ENCODE measurements at places on chromosomes 13 and 19. TPM values are rescaled to one million over a fixed set of nuclear protein-coding genes. Genes with fewer than 3 reads are reported as not detected.

DNA sequence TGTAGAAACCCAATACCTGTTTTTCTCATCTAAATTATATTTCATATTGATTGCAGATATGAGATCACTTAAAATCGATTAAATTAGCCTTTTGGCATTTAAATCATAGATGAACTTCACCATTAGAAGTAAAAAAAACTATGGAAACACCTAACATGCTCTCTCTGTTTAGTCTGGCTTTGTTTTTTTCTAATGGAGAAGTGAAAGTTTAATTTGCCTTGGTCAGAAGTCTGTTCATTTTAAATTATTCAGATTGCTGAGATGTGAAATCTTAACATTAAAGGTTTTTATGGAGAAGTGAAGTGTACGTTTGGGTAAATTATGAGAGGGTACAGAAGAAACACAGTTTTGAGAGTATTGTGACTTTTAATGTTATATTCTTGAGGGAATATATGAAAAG, 6.7 kb downstream of the SUGT1 start:
- DNase-seq, result no peak

- no peak for DNase-seq
Measured at GRCh38 chr19:39150235-39150634, 24.6 kb downstream of the PAK4 start.

The IZUMO2 gene
- not detected for total RNA-seq

DNA sequence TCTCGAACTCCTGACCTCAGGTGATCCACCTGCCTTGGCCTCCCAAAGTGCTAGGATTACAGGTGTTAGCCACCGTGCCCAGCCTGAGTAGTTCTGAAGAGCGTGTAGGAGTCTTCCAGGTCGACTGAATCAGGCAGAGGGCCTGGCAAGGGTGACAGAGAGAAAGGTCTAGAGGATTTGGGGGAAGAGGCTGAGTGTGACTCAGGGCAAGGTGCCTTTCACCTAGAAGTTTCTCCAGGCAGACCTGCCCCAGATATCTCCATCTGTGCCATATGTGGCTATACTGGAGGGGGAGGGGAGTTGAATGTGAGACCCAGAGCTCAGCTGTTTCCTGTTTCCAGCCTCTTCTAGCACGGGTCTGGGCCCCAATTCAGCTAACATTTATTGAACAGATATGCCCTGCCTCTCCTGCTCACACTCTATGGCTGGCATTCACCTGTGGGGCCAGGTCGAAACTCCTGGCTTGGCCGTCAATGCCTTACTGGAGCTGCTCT, 1.3 kb downstream of the CCDC159 start:
- DNase-seq, result peak; percentile 55

The IL4I1 gene
- 0.29 TPM for total RNA-seq

GRCh38 chr19:42505066-42505465, 23.2 kb downstream of the CEACAM1 start:
- DNase-seq, result no peak

DNA sequence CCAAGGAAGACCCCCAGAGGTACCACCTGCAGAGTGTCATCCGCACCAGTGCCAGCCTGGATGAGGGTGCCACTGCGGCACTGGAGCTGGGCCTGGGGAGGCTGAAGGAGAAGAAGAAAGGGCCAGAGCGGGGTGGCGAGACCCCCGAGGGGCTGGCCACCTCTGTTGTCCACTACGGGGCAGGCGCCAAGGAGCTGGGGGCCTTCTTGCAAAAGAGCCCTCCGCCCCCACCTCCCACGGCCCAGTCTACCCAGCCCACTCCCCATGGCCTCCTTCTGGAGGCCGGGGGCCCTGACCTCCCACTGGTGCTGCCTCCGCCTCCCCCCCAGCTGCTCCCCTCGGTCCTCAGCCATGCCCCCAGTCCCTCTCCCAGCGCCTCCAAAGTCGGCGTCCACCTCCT, 5.4 kb downstream of the PRR12 start:
- DNase-seq, result no peak

The GRK1 gene
- total RNA-seq, result not detected

GRCh38 chr13:93305886-93306285, 79.3 kb downstream of the GPC6 start:
- peak; percentile 9 for DNase-seq

GRCh38 chr19:46009530-46010510, 13.0 kb downstream of the PGLYRP1 start:
- DNase-seq, result peak; percentile 71

DNA sequence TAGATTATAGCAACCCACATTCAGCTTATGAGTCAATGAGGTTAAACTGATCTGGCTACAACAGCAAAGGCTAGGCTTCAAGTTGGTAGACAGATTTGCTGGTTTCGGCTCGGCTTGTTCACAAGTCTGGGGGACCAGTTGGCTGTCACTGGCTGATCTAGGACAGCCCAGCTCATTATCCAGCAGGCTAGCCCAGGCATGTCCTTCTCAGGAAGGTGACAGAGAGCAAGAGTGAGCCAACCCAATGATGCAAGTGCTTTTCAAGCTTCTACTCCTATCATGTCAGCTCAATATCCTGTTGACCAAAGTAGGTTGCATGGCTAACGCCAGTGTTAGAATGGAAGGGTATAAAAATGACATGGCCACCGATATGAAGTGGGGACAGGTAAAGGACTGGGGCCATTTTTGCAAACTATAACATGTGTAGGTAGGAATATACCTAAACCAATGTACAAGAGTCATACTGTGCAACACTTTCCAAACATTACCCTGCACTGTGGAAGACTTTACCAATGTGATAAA, 220.9 kb upstream of the SOX21 start:
- no peak for DNase-seq

The OR10H1 gene
- not detected for total RNA-seq

DNA sequence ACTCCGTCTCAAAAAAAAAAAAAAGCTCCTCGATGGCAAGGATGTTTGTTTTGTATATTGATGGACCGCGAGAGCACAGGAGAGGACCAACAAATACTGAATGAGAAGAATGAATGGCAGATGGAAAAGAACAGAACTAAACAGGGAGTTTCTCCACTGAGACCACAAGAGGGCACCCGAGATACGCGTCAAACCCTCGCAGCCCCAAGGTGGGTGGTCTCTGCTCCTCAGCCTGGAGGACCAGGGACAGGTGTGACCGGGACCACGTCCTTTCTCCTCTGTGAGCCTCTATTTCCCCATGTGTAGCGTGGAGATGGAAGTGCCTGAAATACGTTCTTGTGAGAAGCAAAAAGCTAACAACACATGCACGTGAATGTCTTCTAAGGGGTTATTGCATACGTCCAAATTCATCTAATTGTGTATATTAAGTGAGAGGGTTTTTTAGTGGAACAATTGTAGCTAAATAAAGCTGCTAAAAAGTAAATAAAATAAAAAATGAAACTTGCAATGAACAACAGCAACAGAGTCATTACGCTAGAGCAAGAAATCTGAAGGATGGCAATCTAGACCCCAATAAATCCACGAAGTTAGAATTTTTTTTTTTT, 8.3 kb upstream of the CDC42EP5 start:
- peak; percentile 60 for DNase-seq

GRCh38 chr19:39599116-39599515, 3.2 kb upstream of the LGALS13 start:
- peak; percentile 24 for DNase-seq

GRCh38 chr13:52428295-52428694, 22.1 kb downstream of the VPS36 start:
- DNase-seq, result peak; percentile 22

DNA sequence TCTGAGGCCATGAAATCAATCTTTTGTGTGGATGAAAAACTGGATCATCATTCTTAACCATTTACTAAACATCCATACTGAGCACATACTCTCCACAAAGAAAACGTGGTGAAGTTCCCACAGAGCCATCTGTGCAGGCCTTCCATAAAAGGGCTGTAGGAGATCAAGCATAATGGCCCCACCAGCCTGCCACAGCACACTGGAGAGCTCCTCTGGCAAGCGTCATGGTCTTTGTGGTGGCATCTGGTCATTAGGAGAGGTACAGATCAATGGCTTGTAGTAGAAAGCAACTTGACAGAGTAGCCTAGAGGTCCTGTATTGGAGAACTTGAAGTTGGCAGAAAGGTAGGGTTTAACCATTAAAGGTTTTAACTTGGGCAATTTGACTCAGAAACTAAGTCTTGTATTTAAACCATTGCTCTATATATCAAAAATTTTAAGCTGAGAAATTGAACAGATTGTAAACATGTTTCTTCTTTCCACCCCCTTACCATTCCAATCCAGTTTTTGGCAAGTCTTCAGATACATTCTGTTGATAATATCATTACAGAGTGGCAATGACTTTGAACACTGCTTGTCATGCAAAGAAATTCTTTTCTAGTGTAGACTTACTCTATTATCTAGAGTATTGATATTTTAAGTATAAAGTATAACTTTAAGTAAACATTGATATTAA, 128.3 kb downstream of the LMO7 start:
- DNase-seq, result no peak

DNA sequence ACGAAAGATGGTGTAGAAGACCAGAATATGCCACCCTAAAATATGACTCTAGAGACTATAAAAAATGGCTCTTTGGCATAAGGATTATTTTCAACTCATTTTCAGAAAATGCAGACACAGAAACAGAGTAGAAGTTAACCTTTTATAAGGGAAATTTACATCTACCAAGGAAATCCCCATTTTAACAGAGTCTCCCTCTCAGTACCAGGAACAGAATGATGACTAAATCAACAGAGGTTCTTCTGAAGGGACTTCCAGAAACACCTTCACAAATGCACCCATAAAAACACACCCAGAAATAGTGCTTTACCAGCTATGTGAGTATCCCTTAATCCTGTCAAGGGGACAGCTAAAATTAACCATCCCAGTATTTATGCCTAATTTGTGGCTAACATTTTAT, 29.1 kb downstream of the PLPP2 start:
- DNase-seq, result no peak

The PRTN3 gene
- total RNA-seq, result 0.29 TPM

- DNase-seq, result peak; percentile 70
Measured at GRCh38 chr13:72255908-72256307, 388.9 kb upstream of the DACH1 start.

- DNase-seq, result no peak
Measured at GRCh38 chr13:48492470-48493065, 40.3 kb downstream of the RCBTB2 start.

- no peak for DNase-seq
Measured at GRCh38 chr13:113537909-113538688, 46.5 kb upstream of the TFDP1 start.

DNA sequence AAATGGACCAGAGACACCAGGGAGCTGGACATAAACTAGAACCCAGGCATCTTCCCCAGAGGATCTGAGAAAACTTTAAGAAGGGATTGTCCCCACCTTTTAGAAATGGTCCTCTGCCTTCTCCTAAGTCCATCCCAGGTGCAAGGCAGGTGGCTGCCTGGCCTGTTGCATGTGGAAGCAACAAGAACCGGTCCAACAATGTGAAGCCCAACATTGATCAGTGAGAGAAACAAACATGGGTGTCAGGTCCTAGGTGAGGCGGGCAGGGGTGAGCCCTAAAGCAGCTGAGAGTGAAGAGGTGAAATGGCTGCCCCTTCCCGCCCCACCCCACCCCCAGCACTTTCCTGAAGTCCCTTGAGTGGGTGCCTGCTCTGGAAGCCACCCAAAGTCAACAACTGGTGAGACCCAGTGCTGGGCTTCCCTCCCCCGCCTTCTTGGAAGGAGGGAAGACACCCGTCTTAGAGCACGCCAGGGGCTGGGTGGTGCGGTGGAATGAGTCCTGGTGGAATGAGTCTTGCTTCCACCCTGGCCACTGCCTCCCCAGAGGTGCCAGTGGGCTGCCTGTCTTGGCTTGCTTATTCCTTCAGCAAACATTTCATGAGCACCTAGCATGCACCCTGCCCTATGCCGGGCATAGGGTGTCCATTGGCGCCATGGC, 1.7 kb downstream of the AP1M1 start:
- DNase-seq, result no peak

Data from PC-3 (cell line).